ENCODE measurements at places on chromosomes 4 and X.

- DNase-seq = no peak
Observed at GRCh38 chr4:164058776-164059445, 564.4 kb downstream of the TMA16 start.

DNA sequence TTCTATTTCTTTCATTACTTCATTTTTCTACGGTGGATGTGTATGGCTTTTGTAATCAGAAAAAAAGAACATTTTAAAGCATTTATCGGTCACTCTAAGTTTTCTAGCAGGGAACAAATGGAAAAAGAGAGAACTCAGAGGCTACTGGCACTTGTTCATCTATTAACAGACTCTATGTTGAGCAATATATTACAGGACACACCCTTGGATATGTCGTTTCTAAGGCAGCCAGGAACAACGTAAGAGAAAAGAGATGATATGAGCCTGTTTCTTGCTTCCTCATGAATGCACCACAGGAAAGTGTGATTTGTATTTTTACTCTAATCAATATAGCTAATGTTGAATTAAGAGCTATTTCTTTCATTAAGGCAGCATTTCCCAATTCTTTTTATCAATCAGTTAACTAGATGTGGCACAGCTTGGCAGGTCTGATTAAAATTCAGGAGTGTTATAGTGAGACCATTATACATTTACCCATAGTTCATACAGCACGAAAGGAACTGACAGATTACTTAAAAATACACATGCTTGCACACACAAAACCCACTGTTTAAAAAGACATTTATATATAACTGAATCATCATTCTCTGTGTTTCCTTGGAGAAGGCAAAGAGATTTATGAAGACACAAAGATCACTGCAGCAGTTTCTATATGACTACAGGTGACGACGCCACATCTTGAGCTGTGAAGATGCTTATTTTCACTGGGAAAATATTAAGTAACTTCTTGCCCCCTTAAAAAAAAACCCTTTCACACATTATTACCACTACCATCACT, 13.0 kb downstream of the RAB9B start:
- DNase-seq = no peak

DNA sequence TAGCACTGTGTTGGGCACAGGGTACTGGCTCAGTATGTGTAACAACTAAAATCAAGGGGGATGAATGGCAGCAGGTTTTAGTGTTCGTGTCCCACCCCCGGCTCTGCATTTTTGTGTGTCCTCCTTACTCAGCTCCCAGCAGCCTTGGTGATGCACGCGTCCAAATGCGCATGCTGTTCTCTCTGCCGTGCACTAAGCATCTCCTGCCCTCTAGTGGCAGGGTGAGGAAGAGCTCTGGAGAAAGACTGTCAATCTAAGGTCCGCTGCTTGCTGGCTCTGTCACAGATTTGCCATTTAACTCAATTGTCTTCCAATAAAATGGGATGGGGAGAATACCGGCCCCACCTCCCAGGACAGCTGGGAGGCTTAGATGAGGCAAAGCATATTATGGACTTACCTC, 61.4 kb downstream of the WFS1 start:
- DNase-seq = peak; percentile 55

DNA sequence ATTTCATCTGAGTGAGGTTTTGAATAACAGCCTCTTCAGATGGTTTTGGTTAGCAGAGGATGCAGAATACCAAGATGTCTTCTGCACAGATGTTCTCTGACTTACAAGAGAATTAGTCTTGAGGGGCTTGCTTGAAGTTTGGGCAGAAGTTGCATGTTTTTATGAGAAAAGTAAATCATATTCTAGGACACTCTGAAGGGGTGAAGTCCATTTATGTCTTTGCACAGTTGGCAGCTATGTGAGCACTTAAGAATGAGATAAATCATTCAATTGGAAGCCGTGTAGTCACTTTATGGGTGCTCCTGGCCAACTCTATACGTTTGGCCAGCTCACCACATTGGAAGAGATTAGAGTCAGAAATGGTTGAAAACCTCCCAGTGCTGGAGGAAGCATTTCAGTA, 252.7 kb upstream of the KCNIP4 start:
- no peak for DNase-seq

GRCh38 chrX:105515561-105515960, 295.1 kb upstream of the TEX13A start:
- DNase-seq = no peak

- DNase-seq = no peak
Observed at GRCh38 chrX:100975212-100975611, 5.7 kb downstream of the ARL13A start.

- no peak for DNase-seq
Observed at GRCh38 chr4:123806056-123806455, 409.5 kb downstream of the SPRY1 start.

DNA sequence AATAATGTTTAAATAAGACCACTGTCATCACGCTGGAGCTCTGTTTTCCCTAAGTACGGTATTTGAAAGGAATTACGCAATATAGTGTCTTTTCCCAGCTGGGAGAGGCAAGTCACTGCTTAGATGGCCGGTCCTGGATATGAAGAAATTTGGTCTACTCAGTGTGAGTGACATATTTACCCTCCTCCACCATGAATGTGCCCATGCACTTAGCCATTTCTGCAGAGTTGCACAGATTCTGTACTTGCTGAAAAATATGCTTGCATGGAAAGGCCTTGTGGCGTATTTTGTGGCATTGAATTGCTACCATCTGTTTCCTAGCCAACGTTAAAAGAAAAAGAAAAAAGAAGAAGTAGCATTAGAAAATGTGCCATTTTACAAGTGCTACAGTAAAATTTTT, 73.1 kb downstream of the ADGRL3 start:
- no peak for DNase-seq

DNA sequence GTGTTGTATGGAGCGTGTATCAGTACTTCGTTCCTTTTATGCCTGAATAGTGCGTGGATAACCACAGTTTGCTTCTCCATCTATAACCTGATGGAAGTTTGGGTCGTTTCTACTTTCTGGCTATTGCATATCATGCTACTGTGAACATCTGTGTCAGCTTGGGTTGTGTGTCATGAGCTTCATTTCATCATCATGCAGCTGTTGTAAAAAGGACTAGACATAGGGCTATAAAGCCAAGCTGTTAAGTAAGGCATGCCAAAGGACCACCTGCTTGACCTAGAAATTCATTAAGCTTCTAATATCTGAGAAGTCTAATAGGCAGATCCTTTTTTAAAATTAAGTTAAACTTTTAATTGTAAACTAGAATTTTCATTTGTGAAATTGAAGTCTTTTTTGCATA, 18.4 kb downstream of the SMS start:
- DNase-seq = no peak

DNA sequence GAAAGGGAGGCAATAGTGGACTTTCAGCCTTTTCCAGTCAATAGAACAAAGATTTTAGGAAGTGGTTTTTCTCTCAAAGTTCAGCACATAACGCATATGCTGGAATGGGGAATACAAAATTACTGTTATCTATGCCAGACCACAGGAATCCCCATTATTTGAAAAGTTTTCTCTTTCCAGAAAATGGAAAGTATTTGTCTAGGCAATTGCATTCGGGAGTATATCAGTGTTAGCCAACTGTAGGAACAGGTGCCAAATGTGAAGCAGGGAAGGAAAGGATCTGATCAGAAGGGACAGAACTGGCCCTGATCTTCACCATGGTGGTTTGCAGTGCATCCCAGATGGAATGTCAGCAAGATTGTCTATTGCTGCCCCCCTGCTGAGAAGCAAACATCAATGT, 213.6 kb downstream of the CPE start:
- DNase-seq = no peak

DNA sequence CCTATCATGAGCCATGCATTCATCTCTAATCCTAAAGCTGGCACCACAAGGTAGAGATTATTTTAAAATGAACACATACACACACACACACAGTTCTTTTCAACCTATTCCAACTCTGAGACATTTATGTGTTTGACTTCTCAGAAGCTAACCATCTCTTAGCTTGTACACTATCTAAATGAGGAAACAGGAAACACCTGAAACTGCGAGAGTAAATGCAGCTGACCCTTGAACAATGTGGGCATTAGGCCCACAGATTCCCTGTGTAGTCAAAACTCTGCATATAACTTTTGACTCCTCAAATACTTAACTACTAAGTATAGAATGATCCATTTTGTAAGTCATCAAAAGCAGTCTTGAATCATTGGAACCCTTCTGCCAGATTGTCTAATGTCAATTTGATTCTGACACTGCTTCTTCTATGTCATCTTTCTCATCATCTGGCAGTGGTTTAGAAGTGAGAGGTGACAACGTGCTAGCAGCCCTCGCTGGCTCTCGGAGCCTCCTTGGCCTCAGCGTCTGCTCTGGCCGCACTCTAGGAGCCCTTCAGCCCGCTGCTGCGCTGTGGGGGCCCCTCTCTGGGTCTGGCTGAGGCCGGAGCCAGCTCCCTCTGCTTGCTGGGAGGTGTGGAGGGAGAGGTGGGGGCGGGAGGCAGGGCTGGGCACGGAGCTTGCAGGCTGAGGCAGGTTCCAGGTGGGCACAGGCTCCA, 21.4 kb upstream of the IL15 start:
- no peak for DNase-seq

DNA sequence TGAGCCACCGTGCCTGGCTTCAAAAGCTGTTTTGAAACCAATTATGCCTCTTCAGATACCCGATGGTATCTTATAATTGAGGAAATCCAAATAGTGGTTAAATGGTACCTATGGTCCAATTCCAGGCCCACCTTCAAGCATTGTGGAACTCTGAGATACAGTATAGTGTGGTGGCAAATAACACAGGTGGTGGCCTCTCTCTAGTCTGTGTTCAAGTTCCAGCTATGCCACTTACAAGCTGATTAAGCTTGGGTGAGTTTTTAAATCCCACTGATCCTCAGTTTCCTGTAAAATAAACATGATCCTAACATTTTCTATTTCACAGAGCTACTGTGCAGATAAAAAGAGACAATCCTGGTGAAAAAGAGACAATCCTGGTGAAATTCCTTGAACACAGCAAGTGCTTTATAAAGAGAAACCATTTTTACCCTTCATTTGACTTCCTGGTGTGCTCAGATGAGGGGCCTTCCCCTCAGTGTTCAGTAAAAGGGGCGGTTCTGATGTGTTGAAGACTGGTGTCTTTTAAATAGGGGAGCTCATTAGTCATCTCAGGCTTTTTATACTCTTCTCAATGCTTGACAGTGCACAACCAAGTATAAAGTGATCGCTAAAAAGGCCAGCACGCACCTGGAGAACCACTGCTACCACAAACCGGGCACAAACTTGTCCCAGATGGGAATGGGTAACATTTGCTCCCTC, 30.8 kb upstream of the CD40LG start:
- DNase-seq = peak; percentile 49

DNA sequence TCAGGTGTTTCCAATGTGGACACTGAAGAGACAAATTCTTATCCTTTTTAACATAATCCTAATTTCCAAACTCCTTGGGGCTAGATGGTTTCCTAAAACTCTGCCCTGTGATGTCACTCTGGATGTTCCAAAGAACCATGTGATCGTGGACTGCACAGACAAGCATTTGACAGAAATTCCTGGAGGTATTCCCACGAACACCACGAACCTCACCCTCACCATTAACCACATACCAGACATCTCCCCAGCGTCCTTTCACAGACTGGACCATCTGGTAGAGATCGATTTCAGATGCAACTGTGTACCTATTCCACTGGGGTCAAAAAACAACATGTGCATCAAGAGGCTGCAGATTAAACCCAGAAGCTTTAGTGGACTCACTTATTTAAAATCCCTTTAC, 18.6 kb downstream of the TLR7 start:
- no peak for DNase-seq

DNA sequence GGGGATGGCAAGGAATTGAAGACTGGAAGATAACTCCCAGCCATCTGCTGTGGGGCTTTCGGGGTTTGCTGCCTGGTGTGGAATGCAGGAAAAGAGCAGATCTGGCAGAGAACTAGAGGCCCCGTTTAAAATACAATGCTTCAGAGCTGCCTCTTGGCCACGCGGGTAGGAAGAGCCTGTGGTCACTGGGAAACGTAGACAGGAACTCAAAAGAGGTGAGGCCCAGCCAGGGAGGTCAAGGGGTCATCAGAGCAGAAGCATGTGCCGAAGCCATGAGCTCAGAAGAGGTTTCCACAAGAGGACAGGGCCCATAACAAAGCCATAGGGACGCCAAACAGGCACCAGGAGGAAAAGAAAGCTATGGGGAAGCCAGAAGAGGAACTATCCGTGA, 14.5 kb upstream of the STS start:
- no peak for DNase-seq

- DNase-seq = no peak
Observed at GRCh38 chr4:165826166-165826565, 46.9 kb upstream of the TLL1 start.

GRCh38 chr4:915595-915994, 16.5 kb downstream of the GAK start:
- no peak for DNase-seq

Data from GM10248 (cell line).